ENCODE measurements at places on chromosomes 12 and 14. TPM values are rescaled to one million over a fixed set of nuclear protein-coding genes. Genes with fewer than 3 reads are reported as not detected.

The UBR7 gene
- total RNA-seq: 13.8 TPM

The AVPR1A gene
- 0.09 TPM for total RNA-seq

The KLRK1 gene
- total RNA-seq: not detected

The TOMM20L gene
- 0.47 TPM for total RNA-seq

The RNASE1 gene
- 13.3 TPM for total RNA-seq

The TMEM119 gene
- total RNA-seq: 43.2 TPM

The KRT73 gene
- total RNA-seq: not detected

The CELA1 gene
- not detected for total RNA-seq

The CCDC175 gene
- 0.16 TPM for total RNA-seq

The KCNH5 gene
- total RNA-seq: 2.3 TPM

The KRT5 gene
- 0.51 TPM for total RNA-seq

The SIX6 gene
- total RNA-seq: not detected

The POTEM gene
- not detected for total RNA-seq

The RBM25 gene
- total RNA-seq: 155 TPM

The TGM1 gene
- total RNA-seq: 9.5 TPM

The VSX2 gene
- not detected for total RNA-seq

The PTPN6 gene
- total RNA-seq: 21.6 TPM

The HECTD4 gene
- total RNA-seq: 77.3 TPM

The KRT6C gene
- not detected for total RNA-seq

The P2RX2 gene
- total RNA-seq: 8.6 TPM

The ST8SIA1 gene
- total RNA-seq: 1.2 TPM

The RILPL2 gene
- 2.4 TPM for total RNA-seq

The CMTM5 gene
- not detected for total RNA-seq

The PDE3A gene
- total RNA-seq: 12.7 TPM

The STAB2 gene
- not detected for total RNA-seq

The SLC25A47 gene
- total RNA-seq: not detected

The KCNA5 gene
- total RNA-seq: 0.80 TPM

The CMA1 gene
- total RNA-seq: not detected

Data from mesothelial cell of epicardium (in vitro differentiated cells).